ENCODE measurements at places on chromosomes 1 and 21. TPM values are rescaled to one million over a fixed set of nuclear protein-coding genes. Genes with fewer than 3 reads are reported as not detected.

DNA sequence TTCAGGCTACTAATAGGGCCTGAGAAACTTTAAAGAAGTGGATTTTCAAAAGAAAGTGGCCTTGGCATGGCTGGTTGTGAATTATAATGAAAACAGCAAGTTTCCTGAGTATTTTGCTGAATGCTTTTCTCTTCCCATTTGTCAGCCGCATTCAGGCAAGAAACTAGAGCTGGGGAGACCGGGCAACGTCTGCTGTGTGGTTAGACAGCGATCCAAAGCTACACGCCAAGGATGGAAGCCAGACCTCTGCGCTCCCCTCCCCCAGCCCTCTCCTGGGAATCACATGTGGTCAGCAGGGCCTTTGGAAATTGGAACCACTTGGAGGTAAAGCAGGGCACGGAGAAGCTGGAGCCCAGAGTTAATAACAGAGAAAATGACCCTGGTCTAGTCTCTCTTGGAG, 114.1 kb upstream of the CD34 start:
- DNase-seq = no peak

GRCh38 chr21:46220847-46221246, 7.7 kb downstream of the LSS start:
- DNase-seq = no peak

DNA sequence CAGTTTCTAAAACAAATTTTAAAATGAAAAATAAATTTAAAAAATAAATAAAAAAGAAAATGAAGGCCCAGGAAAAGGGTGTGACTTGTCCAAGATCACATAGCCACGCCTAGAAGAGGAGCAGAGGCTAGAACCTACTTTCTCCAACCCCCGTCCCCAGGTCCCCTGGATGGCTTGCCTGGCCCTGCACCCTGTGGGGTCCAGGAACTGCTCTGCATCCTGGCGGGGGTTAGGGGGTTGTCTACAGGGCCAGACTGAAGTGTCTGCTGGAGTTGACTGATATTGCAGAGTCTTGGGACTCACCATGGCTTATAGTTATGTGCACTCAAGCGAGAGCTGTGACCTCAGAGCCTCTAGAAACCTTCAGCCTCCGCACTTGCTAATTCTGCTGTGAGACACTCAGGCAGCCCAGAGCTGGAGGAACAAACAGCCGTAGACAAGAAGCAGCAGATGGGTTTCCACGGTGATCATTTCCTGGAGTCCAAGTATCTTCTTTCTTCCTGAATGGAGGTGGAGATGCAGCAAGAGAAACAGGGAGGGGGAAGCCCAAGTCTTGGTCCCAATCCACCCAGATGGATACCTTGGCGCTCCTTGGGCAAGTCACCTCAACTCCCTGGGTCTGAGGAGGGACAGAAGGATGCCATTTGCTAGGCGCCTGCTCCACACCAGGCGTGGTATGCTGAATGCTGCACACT, 5.2 kb upstream of the EXTL1 start:
- no peak for DNase-seq

GOLT1A gene
- total RNA-seq = 0.91 TPM

TNFRSF14 gene
- total RNA-seq = 39.7 TPM

All from lower leg skin (tissue), 4 donors.